Fibroblast of skin of back (primary cell): ENCODE measurements at places on chromosomes 2 and 18.

DNA sequence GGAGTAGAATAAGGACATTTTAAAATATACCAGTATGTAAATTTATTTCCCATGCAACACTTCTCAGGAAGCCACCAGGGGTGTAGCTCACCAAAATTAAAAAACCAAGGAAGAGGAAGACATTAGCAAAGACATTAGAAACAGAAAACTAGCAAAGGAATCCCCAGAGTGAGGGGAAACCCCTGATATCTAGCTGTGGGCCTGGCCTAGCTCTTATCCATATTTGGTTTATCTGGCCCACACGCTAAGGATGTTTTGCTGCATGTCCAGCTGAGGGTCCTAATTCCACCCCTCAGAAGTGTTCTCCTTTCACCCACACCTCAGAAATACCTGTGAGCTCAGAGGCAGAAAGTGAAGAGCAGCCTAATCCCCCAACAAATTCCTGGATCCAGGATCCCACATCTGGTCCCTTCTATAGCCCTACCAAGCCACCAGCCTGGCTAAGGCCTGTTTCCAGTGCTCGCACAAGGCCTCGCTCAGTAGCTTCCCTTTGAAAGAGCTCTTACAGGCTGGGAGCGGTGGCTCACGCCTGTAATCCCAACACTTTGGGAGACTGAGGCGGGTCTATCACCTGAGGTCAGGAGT is 17.4 kb downstream of the OSBPL1A start:
- DNase-seq: no peak

- DNase-seq: no peak
These were observed 46.5 kb upstream of the SLC1A4 start for GRCh38 chr2:64942693-64943092.

DNA sequence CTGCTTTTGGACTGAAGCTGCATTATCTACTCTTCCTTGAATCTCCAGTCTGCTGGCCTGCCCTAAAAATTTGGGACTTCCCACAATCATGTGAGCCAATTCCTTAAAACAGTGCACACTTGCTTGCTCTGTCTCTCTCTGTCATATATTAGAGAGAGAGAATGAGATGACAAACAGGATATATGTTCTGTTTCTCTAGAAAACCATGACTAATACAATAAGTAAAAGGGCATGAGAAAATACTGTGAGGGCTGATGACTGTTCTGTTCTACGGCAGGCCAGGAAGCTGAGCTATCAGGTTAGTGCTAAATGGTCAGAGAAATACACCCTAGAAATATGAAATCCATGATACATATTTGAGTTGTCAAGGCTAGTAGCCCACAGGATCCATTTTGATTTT is 1896.8 kb upstream of the CELF4 start:
- DNase-seq: peak; percentile 68

- DNase-seq: no peak
These were observed 83.6 kb downstream of the SESTD1 start for GRCh38 chr2:179181002-179181401.

DNA sequence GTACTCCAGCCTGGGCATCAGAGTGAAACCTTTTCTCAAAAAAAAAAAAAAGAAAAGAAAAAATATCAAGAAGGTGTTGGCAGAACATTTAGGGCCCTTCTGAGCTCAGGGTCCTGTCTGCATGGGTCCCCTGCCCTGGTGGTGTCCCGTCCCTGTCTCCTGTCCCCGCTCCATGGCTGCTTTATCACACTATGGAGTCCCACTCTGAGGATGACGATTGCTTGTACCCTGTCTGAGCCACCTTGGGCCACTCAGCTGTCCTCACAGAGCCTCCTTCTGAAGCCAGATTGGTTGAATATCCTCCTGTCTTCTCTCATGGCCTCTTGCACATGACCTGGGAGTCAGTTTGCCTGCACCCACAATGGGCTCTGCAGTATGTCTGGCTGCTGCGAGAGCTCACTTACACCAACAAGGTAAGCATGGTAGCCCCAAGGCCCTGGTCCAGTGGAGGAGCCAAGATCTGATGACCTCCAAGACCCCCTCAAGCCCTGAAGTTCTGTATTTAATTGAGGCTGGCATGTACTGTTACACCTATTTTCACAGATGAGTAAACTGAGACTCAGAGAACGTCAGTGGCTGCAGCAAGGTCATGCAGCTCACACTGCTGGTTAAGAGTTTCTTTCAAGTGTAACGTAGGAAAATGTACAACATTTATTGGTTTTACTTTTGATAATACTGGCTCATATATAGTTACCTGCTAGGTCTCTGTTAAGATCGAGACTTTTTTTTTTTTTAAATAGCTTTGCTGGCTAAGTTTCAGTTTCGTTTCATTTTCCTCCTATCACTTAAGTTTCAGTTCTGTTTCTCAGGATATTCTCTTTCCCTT is 16.9 kb upstream of the ZCCHC2 start:
- DNase-seq: no peak

GRCh38 chr2:216210701-216211540 is 101.8 kb downstream of the XRCC5 start:
- DNase-seq: peak; percentile 13
